ENCODE measurements at places on chromosomes 1 and 21.

- no peak for DNase-seq
Observed at GRCh38 chr1:234782105-234782751, 172.2 kb upstream of the IRF2BP2 start.

- no peak for DNase-seq
Observed at GRCh38 chr1:172630056-172630818, 28.7 kb upstream of the FASLG start.

GRCh38 chr21:21051109-21052055 lies 53.2 kb downstream of the NCAM2 start:
- no peak for DNase-seq

DNA sequence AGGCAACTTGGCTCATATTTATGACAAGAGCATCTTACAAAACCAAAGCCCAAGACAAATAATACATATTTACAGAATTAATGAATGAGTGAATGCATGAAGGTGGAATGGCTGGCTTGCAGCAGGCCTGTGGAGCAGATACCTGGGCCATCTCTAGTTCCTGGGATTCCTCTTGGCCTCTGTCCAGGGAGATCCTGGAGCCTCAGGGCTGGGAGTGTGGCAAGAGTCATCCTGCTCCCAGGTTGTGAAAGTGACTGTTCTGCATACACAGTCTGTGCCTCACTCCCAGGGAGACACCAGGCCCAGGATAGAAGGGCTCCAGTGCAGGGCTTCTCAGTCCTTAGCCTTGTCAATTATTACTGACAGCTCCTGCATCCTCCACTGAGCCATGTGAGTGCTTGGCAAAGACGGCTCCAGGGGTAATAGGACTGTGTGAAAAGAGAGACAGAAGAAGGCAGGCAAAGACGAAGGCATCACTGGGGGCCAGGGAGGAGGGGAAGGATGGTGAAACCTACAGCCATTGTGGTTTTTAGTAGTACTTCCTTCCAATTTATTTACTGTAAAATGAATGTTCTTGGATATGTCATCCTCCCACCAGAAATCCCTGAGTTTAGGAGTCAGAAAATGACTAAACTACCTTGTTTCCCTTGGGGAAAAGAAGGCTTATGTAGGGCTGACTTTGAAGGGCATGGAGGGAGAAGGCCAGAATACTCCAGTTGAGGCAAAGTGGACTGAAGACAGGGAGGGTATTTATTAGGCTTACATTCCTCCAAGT lies 14.3 kb upstream of the KPRP start:
- DNase-seq = no peak
